ENCODE measurements at places on chromosomes 5 and 9.

DNA sequence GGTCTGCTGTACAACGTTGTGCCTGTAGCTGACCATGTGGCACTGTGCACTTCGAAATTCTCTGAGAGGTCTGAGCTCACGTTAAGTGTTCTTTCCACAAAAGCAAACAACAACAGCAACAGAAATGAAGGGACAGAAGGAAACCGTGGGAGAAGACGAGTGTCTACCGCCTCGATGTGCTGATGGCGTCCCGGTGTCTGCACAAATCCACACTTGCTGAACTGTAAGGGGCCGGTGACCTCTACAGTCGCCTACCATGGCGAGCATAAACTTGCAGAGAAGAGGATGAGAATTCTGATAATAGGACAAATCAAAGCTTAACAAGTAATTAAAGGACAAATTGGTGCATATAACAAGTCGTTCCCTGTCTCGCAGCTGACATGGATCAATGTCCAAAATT lies 114.0 kb downstream of the ADAMTS2 start:
- DNase-seq: no peak

GRCh38 chr9:14030375-14031059 lies 283.4 kb downstream of the NFIB start:
- no peak for DNase-seq

DNA sequence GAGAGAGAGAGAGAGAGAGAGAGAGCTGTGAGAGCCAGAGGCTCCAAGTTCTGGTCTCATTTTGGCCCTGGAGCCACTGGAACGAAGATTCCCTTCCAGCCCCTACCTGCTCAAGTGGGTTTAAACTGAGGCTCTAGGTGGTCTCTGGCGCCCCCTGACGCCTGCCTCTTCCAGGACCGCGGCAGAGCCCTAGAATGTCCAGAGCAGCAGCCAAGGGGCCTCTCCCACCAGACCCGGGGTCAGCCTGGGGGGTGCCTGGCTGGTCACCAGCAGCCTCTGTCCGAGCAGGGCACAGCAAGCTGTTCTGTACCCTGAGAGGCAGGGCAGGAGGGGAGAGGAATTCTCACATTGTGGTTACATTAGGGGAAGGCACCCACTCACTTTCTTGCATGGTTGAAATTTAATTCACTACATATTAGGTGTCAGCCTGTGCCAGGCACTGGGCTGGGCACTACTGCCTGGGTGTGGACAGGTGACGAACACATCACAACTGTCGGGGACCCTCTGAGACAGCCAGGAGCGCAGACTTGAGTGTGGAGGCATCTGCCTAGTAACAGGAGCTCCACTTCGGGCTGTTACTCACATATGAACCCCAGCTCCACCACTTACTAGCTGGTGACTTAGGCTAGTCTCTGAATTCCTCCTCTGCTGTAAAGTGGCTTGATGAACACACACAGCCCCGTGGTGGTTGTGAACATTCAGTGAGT lies 44.5 kb downstream of the AMBP start:
- DNase-seq: no peak

- no peak for DNase-seq
These were observed 12.1 kb upstream of the WDR5 start for GRCh38 chr9:134123764-134124128.

GRCh38 chr5:132746954-132747615 lies at the start of gene CCNI2:
Gene CCNI2, plus strand, starts transcription at chr5:132747426. Its CDS starts 70 bp downstream, at chr5:132747496.
- peak; percentile 15 for DNase-seq

GRCh38 chr9:134636149-134636507 lies 5.5 kb upstream of the COL5A1 start:
- no peak for DNase-seq

- no peak for DNase-seq
These were observed 80.0 kb upstream of the PUM3 start for GRCh38 chr9:2923766-2924379.

DNA sequence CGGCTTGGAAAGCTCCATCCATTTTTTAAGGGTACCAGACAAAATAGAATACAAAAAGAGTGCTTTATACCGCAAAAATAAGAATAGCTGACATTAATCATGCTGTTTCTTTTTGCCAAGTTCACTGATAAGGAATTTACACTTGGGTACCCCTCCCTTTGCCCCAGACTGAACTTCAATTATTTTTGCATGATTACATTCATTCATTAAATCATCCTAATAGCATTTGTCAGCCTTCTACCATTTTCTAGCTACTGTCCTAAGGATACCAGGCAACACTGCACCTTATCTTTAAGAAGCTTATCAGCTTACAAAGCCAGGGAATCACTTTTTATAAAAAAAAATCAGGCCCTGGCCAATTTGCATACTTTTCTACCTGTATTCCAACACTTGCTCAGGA lies 48.4 kb downstream of the YIPF5 start:
- no peak for DNase-seq

- no peak for DNase-seq
These were observed 218.2 kb downstream of the MAST4 start for GRCh38 chr5:66814146-66814991.

- no peak for DNase-seq
These were observed 98.9 kb upstream of the PHYKPL start for GRCh38 chr5:178331491-178331996.

DNA sequence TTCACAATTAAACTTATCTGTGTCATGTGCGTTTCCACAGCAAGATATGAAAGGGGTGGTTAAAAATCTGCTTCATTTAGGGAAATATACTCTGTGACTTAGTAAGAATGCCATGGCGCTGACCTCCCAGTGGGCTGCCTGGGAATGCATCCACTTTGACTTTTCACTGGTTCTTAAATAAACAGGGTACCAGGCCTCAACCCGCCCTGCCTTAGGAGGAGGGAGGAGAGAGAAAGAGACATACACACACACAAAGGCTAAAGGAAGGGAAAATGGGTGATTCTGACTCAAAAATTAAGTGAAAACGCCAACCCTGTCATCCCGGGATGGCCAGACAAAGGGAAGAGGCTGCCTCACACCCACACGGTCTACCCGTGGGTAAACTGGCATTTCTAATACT lies 122.1 kb downstream of the EBF1 start:
- no peak for DNase-seq

- no peak for DNase-seq
These were observed 2.5 kb upstream of the KDM3B start for GRCh38 chr5:138349852-138350562.

DNA sequence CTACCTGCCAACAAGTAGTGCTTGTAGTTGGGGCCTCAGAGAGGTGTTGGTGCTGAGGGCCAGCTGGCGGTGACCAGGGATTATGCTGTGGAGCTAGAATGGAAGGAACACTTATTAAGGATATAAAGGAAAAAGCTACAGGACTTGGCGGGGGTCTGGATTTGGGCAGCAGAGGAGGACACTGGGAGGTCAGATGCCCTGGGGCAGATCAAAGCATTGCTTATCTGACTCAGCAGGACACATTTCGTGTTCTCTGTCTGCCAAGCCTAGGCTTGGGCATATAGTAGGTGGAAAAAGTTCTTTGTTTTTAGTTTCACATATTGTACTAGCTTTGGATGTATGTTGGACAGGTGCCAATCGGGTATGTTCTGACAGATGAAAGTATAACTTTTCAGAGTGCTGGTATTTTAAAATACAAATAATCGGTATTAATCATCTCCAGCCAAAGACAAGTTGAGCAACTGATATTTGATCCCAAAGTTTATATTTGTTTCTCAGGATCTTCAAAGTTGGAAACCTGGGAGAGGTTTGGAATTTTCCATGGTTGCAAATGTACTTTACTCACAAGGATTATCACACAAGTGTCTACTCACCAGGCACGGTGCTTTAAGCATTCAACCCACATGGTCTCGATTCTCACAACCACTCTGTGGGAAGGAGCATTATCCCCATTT lies 69.4 kb downstream of the IQGAP2 start:
- no peak for DNase-seq

DNA sequence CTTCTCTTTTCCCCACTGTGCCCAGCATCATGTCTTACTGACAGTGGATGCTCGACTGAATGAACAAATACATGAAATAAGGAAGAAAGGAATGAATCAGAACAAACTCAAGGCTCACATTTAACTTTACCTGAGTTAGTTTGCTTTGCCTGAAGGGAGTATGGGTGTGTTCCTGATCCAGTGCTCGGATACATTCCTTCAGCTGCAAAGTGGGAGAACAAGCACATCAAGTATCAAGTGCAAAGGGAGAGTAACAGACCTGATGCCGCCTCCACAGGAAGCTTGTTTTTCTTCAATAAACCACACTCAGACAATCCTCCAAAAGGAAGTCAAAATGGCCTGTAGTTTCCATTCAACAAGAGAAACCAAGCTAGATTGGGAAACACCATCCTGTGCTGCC lies 66.1 kb downstream of the KIF24 start:
- no peak for DNase-seq

- DNase-seq: no peak
These were observed 133.4 kb downstream of the SUSD1 start for GRCh38 chr9:112041536-112042243.

DNA sequence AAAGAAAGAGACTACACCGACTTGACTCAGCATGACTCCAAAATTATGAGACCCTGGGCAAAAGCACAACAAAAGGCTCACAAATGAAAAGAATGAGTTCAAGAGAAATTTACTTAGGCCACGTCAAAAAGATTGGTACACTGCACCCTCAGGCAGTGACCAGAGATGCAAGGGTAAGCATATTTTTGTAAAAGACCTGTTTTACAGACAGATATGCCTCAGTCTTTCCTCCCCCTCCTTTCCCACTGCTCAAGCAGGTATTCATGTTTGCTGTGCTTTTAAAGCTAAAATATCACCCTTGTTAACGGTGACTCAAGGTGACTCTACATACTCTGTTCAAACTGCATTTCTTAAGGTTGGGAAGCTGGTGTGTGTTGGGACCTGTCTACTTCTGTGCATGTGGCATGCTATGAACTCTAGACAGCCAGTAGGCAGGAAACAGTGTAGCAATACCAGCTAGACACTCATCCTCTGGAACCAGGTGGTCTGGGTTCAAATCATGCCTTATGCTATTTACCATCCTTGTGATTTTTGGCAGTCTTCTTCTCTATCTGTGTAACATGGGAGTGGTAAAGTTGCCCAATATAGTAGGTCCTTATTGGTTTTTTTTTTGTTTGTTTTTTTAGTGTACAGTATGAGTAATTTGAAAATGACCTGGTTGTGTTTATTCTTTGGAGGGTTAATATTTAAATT lies 98.7 kb downstream of the TLE4 start:
- DNase-seq: no peak

- DNase-seq: no peak
These were observed 297.7 kb upstream of the IRX4 start for GRCh38 chr5:2180456-2180855.

GRCh38 chr9:76796296-76796695 lies 32.1 kb downstream of the PCA3 start:
- DNase-seq: no peak

GRCh38 chr9:107637421-107638420 lies 148.2 kb upstream of the KLF4 start:
- no peak for DNase-seq
